ENCODE measurements at places on chromosomes 1 and 21.

DNA sequence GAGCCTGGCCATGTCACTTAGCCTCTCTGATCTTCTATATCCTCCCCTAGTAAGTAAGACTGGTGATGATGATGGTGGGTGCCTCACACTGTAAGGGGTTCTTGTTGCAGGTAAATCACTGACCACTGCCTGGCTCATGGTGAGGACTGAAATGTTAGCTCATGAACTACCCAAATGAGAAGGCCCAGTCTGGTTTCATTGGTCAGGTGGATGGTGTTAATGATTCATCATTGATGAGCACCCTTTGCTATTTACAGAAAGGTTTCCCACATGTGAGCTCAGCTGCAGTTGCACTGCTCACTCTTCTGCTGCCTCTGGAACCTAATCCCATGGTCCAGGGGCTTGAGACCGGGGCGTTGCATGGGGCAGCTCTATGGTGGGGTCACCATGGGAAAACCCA, 417.7 kb downstream of the PRDM2 start:
- DNase-seq, result no peak

GRCh38 chr1:54474310-54475251, 68.4 kb upstream of the SSBP3 start:
- no peak for DNase-seq

DNA sequence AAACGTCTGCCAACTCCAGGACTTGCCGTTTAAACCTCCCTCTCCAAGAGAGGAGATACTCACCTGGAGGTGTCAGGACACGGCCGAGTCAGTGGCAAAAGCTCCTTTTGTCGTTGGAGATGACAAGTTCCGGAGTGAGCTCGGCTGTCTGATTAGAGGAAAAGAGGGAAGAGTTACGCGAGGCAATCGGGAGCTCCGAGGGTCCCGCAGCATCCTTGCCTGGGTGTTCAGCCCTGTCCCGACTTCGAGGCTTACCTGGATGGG, 497 bp downstream of the ID3 start:
- DNase-seq, result no peak

- DNase-seq, result no peak
These were observed 19.5 kb downstream of the XKR8 start for GRCh38 chr1:27979151-27979858.

- no peak for DNase-seq
These were observed 11.2 kb upstream of the CD84 start for GRCh38 chr1:160590488-160590887.

DNA sequence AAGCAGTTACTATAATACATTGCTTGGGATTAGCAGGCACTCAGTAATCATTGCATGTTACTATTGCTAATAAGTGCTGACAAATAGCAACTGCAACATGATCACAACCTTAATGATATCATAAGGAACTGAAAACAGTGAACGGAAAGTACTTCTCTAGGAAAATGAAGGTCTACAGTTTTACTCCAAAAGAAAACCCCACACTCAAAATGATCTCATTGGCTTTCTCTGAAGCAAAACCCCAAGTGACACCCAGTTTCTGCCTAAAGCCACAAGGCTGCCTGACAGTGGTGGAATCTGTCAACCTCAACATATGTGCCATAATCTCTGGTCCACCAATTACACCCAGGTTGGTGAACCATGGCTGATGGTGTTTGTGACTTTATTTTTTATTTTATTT, 137.6 kb downstream of the PTGER3 start:
- no peak for DNase-seq

DNA sequence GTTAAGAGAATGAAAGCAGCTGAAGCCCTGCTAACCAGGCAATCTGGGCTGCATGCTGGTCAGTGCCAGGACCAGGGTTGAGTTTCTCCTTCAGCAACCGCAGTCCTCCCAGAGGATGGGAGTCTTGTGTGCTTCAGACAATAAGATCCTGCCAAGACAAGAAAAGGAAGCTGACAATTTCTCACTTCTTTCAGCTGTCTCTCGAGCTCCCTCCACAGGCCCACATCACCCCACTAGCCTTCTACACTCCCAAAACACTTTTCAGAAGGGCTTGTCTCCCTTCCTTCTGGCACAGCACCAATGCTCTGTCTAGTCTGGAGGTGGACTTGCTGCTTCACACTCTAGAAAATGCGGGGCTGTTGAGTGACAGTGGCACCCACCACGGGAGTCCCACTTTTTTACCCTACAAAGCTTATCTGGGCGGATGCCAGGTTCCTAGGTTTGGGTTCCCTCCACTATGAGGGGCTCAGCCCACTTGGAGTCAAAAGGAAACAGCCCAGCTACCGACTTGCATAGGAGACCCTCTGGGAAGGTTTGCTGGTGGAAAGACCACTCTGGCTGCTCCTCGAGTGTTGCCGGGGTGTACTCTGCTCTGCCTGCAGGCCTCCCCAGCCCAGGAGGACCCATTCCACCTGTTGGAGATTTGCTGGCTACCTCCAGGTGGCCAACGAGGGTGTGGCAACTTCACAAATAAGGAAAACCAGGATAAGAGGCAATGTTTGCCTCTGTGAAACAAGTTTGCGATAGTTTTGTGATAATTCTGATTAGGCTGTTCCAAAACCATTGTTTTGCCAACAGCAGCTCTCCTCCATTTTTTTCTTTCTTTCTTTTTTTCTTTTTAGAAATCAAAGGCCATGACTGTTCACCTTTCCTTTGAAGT, 68.9 kb downstream of the TENT5C start:
- peak; percentile 44 for DNase-seq

DNA sequence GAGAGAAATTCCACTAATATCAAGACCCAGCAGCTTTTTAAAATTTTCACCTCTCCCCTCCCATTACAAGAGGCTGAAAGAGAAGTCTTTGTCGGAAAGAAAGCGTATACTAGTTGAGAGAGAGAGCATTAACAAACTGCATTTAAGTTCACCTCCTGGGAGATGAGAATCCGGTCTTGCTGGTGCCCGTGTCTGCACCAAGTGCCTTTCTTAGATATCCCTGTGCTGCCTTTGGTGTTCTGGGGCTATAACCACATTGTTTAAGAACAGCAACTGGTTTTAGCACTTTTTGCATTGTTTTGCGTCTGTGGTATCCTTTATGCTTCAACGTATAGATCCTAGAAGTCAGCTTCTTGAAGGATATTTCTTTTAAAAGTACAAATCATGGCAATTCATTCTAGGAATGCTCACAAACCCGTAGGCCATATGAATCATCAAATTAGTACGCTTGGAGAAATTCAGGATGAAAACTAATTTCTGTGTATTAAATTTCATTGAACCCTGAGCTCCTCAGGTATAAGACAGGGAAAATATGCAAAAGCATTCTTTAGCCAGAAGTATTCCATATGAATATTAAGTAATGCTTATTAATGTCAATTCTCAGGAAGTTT, 3.4 kb upstream of the RPE65 start:
- no peak for DNase-seq

DNA sequence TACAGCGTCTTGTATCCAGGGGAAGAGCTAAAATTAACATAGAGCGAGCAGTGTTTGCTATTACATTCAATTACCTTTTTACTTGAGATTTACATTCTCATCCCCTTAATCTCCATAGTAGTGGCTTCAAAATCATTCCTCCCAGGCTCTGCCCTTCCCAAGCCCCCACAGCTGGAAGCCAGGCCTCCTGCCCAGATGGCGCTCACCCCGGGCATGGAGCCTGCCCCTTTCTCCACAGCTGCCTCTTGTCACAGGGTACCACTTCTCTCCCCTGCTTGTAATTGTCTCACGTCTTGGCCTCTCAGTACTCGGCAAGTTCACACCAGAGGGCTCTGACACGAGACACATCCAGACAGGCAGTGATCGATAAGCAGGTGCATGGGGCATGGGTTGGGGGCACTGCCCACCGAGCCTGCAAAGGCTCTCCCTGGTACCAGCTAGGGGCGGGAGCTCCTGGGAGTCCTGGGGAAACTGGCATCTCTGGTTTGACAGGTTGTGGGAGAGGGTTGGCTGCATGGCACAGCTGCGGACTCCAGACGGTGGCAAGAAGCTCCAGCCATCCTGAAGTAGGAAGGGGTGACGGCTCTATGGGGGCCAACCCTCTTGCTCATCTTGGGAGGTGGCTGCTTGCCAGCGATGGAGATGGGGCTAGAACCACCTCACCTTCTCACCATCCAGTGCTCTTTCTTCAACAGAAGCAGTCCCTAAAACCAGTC, 20.1 kb downstream of the CASZ1 start:
- DNase-seq, result no peak

GRCh38 chr1:155709391-155709790, 20.5 kb downstream of the DAP3 start:
- no peak for DNase-seq

- no peak for DNase-seq
These were observed 30.8 kb downstream of the ELAVL4 start for GRCh38 chr1:50139339-50140181.

DNA sequence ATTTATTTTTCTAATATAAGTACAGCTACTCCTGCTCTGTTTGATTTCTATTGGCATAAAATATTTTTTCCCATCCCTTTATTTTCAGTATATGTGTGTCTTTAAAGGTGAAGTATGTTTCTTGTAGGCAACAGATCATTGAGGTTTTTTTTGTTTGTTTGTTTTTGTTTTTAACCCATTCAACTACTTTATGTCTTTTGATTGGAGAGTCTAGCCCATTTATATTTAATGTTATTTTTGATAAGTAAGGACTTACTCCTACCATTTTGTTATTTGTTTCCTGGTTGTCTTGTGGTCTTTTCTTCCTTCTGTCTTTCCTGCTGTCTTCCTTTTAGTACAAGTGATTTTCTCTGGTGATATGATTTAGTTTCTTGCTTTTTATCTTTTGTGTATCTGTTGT, 285.1 kb upstream of the PROX1 start:
- no peak for DNase-seq

GRCh38 chr1:183907070-183907469, 102.2 kb downstream of the RGL1 start:
- DNase-seq, result no peak

DNA sequence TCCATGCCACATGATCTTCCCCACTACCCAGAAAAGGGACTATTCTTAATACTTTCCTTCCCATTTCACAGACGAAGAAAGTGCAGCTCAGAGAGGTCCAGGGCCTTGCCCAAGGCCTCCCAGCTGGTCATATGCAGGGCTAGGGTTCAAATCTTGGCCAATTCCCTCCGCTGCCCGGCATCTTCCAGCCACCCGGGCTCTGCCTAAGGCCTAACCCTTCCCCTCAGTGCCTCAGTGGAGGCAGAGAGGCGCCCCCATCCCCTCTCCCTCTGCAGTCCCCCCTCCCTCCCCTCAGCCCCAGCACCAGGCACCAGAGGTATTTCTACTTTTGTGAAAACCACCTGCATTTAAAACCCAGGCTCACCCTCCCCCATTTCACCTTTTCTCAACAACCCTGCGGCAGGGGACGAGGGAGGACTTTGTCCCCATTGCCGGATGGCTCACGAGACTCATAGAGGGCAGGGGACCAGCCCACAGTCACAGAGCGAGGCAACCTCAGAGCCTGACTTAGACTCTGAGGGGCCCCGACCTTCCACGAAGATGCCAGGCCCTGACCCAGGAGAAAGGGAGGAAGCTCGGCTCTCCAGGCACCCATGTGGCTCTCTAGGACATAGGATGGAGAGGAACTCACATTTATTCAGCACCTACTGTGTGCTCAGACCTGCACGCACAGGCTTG, 12.3 kb downstream of the LAPTM5 start:
- no peak for DNase-seq

DNA sequence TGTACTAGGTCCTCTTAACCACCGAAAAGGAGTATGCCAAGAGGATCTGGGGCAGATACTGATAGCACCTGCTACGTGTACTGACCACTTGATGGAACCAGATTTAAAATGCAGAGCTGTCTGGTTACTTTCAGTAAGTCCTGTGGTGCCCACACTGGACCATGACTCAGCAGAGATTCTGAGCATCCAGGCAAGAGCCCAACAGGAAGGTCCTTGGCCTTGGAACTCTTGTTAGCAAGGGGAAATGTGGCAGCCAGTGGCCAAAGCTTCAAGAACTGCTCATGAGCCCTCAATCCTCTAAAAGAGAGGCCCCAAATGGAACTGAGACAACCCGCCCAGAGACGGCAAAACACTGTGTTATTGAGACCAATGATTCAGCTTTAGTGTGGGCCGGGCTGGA, 4.2 kb upstream of the GJB5 start:
- no peak for DNase-seq

GRCh38 chr1:8238141-8239038, 79.5 kb upstream of the SLC45A1 start:
- no peak for DNase-seq

DNA sequence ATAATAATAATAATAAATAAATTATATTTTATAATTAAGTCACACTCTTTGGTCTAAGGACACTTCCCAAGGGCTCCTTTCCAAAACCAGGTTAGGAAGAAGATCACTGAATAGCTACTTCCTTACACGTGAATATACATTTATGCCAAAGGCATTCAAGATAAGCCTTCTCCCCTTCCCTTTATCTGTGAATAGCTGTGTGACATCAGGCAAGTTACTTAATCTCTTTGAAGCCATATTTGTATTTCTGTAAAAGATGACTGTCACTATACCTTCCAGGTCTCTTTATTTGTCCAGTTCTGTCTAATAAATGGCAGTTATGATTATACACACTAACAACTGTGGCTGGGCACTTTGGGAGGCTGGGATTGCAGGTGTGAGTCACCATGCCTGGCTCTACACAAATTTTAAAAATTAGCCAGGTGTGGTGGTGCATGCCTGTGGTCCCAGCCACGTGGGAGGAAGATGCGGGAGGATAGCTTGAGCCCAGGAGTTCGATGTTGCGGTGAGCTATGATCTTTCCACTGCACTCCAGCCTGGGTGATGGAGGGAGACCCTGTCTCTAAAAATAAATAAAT, 5.5 kb upstream of the RNF11 start:
- DNase-seq, result no peak

DNA sequence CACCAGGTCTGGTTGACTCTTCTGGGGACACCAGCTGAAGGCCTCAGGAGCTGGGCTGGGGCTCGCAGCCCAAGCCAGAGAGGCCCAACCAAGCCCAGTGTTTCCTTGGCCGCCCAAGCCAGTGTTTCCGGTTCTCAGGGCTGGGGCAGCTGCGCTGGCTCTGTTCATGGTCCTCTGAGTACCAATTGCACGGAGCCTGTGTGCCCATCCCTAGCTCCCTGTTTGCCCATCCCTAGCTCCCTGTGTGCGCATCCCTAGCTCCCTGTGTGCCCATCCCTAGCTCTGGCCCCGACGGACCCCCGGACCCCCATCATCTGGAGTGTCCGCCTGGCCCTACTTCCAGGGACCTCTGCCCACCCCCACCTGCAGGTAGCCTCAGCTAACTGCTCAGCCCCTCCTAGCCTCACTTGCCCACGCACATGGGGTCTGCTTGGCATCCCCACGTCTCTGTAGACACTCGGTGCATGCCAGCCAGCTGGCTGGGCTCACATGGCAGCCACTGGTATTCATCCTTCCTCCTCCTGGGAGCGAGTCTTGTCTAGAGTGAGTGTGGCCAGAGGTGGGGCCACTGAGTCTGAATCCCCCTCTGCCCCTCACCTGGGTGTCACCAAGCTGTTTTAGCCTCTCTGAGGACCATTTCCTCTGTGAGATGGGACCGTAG, 64.0 kb downstream of the WNT9A start:
- DNase-seq, result no peak

- no peak for DNase-seq
These were observed 40.8 kb upstream of the DOCK7 start for GRCh38 chr1:62728963-62729362.

GRCh38 chr21:42621819-42622177, 31.6 kb upstream of the PDE9A start:
- DNase-seq, result no peak

GRCh38 chr1:8653878-8654277, 163.6 kb downstream of the RERE start:
- DNase-seq, result no peak

All from GM19239 (cell line).